RWPE2 (cell line): ENCODE measurements at places on chromosomes 11 and 22.
A peak's percentile ranks its signal among the peaks of the same experiment; 100 is the strongest.

- no peak for DNase-seq
Measured at GRCh38 chr11:63911440-63911839, 5.5 kb downstream of the RCOR2 start.

DNA sequence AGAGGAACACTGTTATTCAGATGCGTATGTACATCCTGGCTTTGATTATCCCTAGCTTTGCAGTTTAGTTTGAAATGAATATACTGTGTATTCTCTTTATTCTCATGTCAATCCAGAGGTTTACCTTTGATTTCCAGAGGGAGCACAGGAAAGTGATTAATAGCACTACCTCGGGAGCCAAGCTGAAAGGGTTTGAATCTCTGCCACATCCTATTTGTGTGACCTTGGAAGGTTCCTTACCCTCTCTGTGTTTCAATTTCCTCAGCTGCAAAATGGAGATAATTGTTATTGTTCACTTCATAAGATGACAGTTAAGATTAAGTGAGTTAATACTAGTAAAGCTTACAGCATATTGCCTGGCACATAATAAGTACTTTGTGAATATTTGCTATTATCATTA lies 17.9 kb downstream of the ELMOD1 start:
- no peak for DNase-seq

GRCh38 chr11:12636871-12637410 lies 37.3 kb upstream of the TEAD1 start:
- DNase-seq: no peak

DNA sequence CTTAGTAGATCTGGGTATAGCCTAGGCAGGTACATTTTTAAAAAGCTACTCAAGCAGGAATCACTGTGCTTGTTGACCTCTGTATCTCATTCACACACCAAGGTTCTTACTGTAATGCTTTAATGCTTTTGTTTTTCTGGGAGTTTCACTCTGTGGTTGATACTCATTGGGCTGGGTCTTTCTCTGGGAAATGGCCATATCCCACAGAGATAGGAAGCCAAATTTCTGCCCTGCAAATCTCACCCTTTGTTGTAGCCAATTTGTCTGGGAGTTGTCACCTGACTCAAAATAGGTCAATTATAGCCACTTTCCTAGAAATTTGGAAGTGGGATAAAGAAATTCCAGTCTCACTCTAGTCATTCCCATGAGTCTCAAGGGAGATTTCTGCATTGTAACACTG lies 195.8 kb upstream of the BDNF start:
- DNase-seq: no peak

- DNase-seq: peak; percentile 79
Measured at GRCh38 chr11:46237248-46238077, 40.0 kb upstream of the CREB3L1 start.

- no peak for DNase-seq
Measured at GRCh38 chr22:37557321-37558001, 2.8 kb upstream of the CDC42EP1 start.

DNA sequence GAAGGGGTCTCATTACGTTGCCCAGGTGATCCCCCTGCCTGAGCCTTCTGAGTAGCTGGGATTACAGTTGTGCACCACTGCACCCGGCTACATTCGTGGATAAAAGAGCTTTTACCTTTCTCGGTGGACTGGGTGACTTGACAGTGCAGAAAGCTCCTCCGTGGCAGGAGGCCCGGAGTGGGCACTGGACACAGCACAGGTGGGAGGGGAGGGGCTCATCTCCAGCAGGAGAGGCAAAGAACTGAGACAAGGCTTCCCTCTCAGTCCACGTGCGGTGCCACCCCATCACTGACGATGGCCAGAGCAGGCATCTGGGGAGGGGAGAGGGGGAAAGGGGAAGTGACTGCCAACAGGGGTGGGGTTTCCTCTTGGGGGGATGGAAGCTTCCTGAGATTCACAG lies 118.4 kb downstream of the SHANK2 start:
- no peak for DNase-seq

GRCh38 chr22:21009638-21010425 lies 5.1 kb upstream of the P2RX6 start:
- no peak for DNase-seq

- no peak for DNase-seq
Measured at GRCh38 chr11:93730108-93731107, 10.9 kb downstream of the TAF1D start.

DNA sequence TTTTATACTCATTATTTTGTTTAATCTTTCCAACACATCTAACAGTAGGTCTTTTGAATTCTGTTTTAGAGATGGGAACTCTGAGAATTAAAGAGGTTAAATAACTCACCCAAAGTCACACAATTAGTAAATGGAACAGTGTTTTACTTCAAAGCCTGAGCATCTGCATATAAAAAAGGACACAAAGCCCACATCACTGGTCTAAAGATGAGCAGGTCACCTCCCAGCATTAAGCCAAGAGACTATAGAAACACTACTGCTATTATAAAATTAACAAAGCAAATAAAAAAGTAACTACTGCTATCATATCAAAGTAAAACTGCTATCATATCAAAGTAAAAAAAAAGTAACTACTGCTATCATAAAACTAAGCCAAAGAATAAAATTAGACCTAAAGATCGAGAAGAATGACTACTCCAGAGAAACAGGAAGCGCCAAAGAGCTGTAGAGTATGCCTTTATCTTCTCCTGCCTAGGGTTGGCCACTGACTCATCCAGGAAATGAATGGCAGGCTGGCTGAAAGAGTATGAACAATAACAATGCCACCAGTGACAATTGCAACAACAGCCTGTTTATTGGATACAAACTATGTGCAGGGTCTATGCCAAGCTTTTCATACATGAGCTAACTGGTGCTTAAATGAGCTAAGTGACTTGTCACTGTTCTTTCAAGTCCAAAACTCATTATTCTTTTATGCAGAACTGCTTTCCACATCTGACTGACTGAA lies 1153.0 kb upstream of the TENM4 start:
- DNase-seq: no peak

DNA sequence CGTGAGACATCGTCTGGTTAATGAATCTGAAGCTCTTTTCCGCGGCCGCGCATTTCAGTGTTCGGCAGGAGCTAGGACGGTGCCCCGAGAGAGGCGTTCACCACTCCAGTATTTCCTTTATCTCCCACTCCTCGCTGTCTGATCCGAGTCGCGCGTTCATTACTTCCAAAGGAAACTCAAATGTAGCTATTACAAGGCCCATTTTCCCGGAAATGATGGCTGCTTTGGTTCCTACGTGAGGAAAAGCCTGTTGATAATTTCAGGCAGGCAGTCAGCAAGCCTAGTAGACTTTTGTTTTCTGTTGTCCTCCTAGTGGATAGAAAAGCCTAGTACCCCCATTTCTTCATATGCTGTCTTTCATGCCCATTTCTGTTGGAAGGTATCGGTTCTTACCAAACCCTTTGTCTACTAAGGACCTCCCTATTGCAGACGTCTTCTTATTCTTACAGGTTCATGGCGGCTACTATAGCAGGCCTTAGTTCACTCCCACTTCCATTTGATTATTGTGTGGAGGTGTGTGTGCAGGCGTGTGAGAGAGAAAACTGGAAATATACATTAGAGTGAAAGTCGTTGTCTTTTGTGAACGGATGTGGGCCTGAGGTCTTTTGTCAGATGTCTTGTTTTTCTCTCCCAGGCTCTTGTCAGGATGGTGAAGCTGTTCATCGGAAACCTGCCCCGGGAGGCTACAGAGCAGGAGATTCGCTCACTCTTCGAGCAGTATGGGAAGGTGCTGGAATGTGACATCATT lies 737 bp downstream of the RBM4 start:
- no peak for DNase-seq

DNA sequence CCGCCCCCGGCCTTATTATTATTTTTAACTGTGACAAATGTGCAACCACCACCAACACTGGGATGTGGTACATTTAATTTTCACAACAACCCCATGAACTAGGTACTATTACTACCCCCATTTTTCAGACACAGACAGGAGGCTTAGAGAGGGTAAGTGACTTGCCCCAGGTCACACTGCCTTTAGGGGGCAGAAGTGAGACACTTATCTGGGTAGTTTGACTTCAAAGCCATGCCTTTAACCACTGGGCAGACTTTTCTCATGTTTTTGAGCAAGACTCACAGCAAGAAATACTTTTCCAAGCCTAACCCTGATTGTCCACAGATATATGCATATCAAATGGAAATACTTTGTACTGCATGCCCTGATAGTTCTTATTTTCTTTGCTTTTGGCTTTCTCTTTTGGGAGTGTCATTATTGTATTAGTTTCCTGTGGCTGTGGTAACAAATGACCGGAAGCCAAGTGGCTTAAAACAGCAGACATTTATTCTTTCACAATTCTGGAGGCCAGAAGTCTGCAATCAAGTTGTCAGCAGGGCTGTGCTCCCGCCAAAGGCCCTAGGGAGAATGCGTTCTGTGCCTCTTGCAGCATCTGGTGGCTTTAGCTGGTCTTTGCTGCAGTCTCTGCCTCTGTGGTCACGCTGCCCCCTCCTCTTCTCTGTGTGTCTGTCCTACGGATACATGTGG lies 110.8 kb downstream of the GRIK4 start:
- no peak for DNase-seq

DNA sequence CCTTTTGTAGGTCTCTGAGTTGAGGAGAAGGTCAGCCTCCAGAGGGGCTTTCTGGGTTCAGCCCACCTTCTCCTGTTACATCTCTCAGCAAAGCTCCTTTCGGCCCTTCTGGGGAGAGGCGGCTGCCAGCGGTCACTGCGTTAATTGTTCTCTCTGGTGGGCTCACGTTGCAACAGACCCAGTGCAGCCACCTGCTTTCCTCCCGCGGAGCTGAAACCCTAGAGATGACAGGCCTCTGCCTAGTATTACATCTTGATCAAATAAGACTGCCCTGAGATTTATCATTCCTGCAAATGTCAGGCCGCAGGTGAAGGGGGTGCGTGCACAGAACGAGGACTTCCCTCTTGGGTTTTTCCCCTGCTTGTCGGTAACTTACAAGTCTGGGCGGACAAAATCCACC lies 43.2 kb upstream of the CREB3L1 start:
- DNase-seq: no peak

GRCh38 chr22:50605002-50605612 lies 4.5 kb downstream of the MAPK8IP2 start:
- peak; percentile 47 for DNase-seq

DNA sequence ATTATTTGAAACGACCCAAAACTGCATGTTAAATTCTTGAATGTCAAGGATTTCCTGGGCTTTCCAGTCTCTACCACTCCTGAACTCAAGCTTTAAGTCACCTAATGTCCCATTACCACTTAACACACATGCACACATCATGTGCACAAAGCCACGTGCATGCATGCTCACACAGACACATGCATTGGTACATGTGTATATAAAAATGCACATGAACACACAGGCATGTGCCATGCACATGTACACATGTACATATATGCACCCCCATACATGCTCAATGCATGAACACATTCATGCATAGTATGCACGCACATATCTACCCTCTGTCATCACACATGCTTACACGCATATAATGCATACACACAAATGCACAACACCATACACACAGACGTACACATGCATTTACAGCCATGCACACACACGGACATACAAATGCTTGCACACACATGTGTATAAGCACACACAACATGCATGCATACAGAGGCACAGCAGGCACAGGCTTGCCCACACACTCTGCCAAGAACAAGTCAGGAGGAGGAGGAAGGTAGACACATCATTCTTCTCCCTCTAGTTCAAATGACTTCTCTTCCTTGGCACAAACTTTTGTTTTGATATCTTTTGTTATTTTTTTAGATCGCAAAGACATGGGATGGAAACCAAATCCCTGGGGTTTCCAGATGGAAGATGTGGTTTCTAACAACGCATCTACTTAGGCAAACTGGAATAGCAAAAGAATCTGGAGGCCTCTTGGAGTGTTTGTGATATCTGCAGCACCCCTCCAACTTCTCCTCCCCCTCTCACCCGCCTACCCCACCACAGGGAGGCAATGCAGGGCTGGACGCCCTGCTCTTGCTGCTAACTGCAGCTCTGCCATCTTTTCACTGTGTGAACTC lies 24.6 kb downstream of the RASD2 start:
- no peak for DNase-seq

DNA sequence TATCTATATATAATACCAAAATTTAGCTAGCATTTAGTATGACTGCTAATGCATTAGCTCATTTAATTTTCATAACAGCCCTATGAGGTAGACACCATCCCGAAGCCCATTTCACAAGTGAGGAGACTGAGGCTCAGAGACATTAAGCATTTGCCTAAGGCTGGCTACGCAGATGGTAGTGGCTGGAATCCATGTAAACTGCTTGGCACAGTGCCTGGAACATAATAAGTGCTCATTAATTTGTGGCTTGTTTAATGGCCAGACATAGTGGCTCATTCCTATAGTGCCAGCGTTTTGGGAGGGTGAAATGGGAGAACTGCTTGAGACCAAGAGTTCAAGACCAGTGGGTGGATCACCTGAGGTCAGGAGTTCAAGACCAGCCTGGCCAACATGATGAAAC lies 17.8 kb upstream of the TP53I11 start:
- no peak for DNase-seq

GRCh38 chr11:85695546-85695945 lies 9.6 kb upstream of the CCDC89 start:
- DNase-seq: no peak

- DNase-seq: no peak
Measured at GRCh38 chr22:42069801-42070516, 653 bp downstream of the NAGA start.

GRCh38 chr11:114036147-114036811 lies 23.2 kb upstream of the ZBTB16 start:
- DNase-seq: peak; percentile 79

DNA sequence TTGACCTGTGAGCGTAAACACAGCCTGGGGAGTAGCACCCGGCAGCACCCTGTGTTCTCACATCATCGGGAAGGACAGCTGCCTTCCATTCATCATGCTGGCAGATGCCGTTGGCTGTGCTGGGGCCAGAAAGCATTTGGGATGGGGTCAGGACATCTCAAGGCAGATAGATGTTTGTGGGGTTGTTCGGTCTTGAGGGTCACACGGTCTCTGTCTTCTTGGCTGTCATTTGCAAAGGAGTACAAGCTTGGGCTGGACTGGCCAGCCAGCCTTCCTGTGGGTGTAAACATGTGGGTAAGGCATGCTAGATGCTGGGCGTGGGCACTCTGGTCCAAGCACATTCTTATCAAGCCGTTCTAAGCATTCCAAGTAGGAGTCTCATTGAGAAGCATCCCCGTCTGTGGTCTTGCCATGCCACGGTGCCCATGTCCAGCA lies 81.4 kb downstream of the TBC1D22A start:
- no peak for DNase-seq

DNA sequence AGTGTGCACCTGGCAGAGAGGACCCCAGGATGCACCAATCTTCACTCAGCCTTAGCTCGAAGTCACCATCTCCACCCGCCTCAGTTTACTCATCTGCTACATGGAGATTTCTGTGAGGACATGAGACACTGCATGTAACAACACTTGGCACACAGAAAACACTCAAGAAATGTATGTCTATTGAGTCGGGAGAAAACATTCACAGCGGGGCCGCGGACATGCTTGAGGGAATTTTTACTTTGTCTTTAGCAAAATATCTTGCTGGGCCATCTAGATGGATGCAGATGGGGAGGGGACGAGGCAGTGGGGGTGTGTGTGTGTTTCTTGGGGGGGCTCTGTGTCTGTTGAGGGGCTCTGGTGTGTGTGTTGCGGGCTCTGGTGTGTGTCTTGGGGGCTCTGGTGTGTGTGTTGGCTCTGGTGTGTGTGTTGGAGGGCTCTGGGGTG lies 28.4 kb upstream of the RFPL3 start:
- DNase-seq: no peak

GRCh38 chr11:122516686-122517085 lies 138.8 kb upstream of the UBASH3B start:
- DNase-seq: no peak

GRCh38 chr11:6650980-6651379 lies 4.6 kb downstream of the DCHS1 start:
- no peak for DNase-seq

- DNase-seq: no peak
Measured at GRCh38 chr11:127395034-127395433, 394.5 kb upstream of the KIRREL3 start.
